ENCODE measurements at places on chromosomes 5 and 9. TPM values are rescaled to one million over a fixed set of nuclear protein-coding genes. Genes with fewer than 3 reads are reported as not detected.

The SMU1 gene
- 19.1 TPM for total RNA-seq

DNA sequence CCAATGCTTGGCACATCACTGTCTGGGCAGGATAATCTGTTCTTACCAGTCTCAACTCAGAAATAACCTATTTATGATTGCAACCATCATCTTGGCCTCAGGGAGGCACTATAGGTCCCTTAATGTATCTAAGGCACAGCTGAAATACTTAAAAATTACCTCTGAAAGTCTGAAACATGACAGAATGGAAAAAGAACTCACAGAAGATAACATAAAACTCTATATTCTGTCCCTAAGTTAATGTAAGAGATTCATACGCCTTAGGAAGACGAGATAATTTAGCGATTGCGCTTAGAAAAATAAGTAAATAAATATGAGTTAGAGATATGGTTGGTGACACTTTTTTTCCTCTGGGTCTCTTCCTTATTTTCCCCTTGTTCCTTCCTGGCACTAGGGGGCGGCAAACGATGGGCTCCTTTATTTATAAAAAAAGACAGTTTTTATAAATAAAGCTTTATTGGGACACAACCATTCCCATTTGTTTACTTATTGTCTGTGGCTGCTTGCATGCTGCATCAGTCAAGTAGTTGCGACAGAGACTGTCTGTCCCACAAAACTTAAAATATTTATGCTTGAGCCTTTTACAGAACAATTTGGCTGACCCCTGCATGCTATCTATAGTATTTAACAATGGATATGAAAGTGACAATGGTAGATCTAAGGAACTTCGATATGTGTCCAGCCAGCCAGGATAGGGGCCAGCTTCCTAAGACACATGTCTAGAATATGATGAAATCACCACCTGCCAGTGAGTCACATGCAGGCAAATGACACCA lies 79.6 kb downstream of the PDE4D start:
- DNase-seq = no peak
- H3K4me1 ChIP-seq = no peaks in the 10 kb centered on the region
- H3K4me3 ChIP-seq = no peak overlapping the region
- no peaks in the 10 kb centered on the region for H3K27me3 ChIP-seq
- H3K27ac ChIP-seq = no peak overlapping the region

The PCDHGB1 gene
- total RNA-seq = 1.9 TPM

DNA sequence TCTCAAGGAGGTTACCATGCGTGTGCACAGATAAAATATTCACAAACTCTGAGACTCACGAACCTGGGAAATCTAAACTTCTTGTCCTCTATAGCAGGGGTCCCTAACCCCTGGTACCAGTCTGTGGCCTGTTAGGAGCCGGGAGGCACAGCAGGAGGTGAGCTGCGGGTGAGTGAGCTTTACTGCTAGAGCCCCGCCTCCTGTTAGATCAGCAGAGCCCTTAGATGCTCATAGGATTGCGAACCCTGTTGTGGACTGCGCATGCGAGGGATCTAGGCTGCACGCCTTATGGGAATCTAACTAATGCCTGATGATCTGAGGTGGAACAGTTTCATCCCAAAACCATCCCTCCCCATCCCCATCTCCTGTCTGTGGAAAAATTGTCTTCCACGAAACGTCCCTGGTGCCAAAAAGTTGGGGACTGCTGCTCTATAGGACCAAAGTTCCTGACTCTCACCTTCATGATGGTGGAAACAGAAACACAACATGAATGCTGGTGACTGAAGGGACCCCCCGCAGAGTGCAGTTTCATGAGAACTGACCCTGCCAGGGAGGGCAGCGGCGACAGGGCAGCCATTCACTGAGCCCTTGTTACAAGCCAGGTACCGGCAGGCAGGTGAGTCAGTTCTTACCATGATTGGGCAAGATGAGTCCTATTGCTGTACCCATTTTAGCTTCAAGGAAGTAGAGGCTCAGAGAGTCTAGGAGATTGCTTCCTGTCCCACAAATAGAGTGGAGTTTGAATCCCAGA lies 181.9 kb downstream of the RGS3 start:
- peaks cover 9% of the 10 kb centered on the region for H3K4me1 ChIP-seq
- H3K27me3 ChIP-seq = no peaks in the 10 kb centered on the region
- H3K36me3 ChIP-seq = no peaks in the 10 kb centered on the region

DNA sequence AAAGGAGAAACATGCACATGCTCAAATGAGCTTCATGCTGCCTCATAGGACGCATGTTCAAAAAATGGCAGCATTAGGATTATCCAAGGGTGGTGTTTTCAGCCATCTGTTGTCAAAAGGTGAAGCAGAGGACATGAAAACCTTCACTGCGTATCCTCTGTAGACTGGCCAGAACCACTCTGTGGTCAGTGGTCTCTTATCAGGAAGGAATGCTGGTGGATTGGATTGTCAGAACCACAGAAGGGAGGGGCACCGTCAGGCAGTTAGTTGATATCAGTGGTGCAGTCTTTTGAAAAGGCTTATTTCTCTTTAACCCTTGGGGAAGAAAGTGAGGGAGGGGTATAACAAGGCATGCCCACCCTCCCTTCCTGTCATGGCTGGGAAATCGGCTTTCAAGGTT lies 100.1 kb downstream of the FBXL7 start:
- H3K27ac ChIP-seq = no peak overlapping the region
- H3K36me3 ChIP-seq = no peaks in the 10 kb centered on the region
- no peaks in the 10 kb centered on the region for H3K27me3 ChIP-seq

- H3K36me3 ChIP-seq = no peaks in the 10 kb centered on the region
- H3K4me1 ChIP-seq = peaks cover 23% of the 10 kb centered on the region
- H3K27ac ChIP-seq = no peak overlapping the region
- no peak for DNase-seq
- H3K27me3 ChIP-seq = no peaks in the 10 kb centered on the region
- H3K4me3 ChIP-seq = no peak overlapping the region
These were observed 13.2 kb downstream of the IRX2 start for GRCh38 chr5:2738156-2738699.

- H3K27me3 ChIP-seq = no peaks in the 10 kb centered on the region
- H3K27ac ChIP-seq = peak overlapping the region; percentile 13
- H3K4me1 ChIP-seq = peaks cover 28% of the 10 kb centered on the region
- H3K36me3 ChIP-seq = no peaks in the 10 kb centered on the region
- H3K4me3 ChIP-seq = peak overlapping the region; percentile 56
- DNase-seq = peak; percentile 66
These were observed 2.8 kb upstream of the MYORG start for GRCh38 chr9:34379334-34380033.

DNA sequence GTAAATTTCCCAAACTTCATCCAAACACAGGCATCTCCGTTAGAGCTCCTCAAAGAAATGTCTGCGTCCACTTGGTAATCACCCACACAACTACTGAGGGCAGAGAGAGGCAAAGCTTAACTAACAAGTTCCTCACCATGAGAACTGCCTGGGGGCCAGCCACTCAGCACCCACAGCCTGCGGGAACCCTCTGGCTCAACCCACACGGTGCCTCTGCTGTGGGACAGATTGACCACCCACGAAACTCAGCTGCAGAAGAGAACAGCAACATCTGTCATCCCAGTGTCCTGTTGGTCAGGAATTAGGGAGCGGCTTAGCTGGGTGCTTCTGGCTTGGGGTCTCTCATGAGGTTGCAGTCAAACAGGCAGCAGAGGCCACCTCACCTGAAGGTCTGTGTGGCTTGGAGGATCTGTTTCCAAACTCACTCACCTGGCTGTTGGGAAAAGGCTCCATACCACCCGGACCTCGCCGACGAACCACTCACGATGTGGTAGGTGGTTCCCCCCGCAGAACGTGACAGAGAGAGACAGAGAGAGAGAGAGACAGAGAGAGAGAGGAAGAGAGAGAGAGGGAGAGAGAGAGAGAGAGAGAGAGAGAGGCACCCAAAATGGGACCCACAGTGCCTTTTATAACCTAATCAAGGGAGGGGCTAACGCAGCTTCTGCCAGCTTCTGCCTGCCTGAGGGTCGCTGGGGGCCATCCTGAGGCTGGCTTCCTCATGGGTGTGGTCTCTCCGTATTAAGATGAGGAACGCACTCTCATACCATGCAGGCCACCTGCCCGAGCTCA lies 103.5 kb downstream of the OLFM1 start:
- H3K4me3 ChIP-seq = no peak overlapping the region
- DNase-seq = no peak
- H3K27me3 ChIP-seq = peaks cover 94% of the 10 kb centered on the region
- no peaks in the 10 kb centered on the region for H3K4me1 ChIP-seq

DNA sequence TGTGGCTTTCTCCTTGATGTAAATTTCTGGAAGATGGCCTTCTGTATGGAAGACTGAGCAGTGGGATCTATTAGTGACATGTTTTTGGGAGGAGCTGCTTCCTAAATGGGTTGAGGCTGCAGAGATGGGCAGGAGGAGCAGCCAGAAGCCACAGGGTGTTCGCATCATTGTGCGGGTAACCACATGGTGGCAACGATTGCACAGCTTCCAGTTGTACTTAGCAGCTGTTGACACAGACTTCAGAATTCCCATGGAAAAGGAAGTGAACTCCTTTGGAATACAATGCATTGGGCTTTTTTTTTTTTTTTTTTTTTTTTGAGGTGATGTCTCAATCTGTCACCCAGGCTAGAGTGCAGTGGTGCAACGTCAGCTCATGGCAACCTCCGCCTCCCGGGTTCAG lies 297.3 kb downstream of the NR3C1 start:
- no peak for DNase-seq
- no peak overlapping the region for H3K4me3 ChIP-seq
- no peaks in the 10 kb centered on the region for H3K27me3 ChIP-seq
- H3K36me3 ChIP-seq = no peaks in the 10 kb centered on the region

DNA sequence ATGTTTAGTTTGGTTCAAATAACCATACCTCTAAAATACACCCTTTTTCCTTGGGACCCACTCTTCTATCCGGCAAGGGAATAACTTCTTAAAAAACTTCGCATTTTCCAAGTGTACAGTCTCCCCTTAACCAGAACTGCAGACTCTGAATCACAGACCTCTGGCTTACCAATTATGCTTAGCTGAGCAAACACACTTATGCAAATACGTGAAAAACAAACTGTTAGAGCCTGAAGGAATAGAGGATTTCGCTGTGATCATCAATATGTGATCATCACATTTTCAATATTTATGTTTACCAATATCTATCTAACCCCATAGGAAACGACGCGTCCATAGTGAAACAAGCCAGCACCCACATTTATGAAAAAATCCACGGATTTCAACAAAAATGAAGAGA lies 1.3 kb downstream of the LPAR1 start:
- no peaks in the 10 kb centered on the region for H3K36me3 ChIP-seq
- H3K4me3 ChIP-seq = peak overlapping the region; percentile 68
- peaks cover 11% of the 10 kb centered on the region for H3K4me1 ChIP-seq
- H3K27me3 ChIP-seq = no peaks in the 10 kb centered on the region
- DNase-seq = no peak

DNA sequence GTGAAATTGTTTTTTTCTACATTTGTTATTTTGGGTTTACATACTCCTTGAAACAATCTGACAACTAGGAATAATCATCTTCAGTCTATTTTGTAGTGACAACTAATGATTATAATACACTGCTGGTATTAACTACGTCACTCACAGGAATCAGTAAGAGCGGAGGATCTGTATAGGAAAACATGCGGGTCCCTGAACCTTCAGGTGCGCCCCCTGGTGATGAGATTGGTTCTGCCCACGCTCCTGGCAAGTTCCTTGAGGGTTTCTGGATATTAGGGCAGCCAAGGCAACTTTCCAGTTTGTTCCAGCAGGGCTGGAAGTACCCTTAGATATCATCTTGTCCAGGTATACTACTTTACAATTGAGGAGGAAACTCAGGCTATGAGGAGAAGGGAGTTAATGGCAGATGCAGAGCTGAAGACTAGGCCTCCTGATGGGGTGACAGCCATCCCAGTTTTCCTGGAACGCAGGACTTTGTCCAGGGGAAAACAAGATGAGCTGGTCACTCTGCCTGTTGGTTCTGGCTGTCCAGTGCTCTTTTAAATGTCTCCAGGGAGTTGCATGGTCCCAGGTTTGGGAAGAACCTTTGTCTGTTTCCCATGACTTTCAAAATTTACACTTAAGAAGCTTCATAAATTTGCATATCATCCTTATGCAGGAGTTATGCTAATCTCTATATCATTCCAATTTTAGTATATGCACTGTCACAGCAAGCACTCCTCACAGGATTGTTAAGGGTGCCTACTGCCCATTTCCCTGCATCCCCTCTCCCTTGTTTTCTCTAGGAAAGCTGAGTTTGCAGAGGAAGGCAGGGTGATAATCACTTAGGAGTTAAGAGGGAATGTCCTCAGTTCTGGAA lies 14.9 kb upstream of the WNT8A start:
- no peak overlapping the region for H3K4me3 ChIP-seq
- no peak for DNase-seq
- H3K27me3 ChIP-seq = no peaks in the 10 kb centered on the region
- H3K4me1 ChIP-seq = no peaks in the 10 kb centered on the region
- no peaks in the 10 kb centered on the region for H3K36me3 ChIP-seq

GRCh38 chr9:20623021-20623747 lies 885 bp upstream of the MLLT3 start:
- H3K36me3 ChIP-seq = no peaks in the 10 kb centered on the region
- H3K4me1 ChIP-seq = peaks cover 11% of the 10 kb centered on the region
- H3K27me3 ChIP-seq = no peaks in the 10 kb centered on the region
- no peak for DNase-seq
- H3K27ac ChIP-seq = peak overlapping the region; percentile 93

DNA sequence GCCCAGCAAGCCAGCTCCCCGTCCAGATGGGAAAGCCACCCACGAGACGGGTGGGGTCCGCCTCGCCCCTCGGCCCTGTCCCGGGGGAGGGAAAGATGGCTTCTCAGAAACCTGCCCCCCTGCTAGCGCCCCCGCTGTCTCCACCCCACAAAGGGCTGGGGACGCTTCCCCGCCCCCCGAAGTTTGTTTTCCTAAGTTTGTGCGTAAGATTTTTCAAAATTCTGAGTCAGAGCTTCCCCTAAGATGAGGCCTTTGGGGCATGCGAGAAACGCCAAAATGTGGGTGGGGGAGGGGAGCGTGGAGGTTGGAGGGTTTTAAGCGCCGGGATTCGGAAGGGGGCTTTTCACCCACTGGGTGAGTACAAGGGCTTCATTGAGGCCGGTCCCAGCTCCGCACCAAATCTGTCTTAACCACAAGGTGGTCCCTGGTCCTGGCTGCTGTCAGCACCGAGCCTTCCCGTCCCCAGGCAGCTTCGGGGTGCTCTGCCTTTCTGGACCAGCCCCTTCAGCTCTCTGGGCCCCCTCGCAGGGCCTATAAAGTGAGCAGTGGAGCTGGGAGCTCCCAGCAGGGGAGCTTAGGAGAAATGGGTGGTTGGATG lies 32.3 kb downstream of the PRRX2 start:
- H3K27me3 ChIP-seq = no peaks in the 10 kb centered on the region
- H3K27ac ChIP-seq = peak overlapping the region; percentile 91
- no peak for DNase-seq
- peak overlapping the region; percentile 31 for H3K4me3 ChIP-seq
- H3K36me3 ChIP-seq = no peaks in the 10 kb centered on the region

- no peak overlapping the region for H3K27ac ChIP-seq
- no peaks in the 10 kb centered on the region for H3K4me1 ChIP-seq
- no peaks in the 10 kb centered on the region for H3K36me3 ChIP-seq
- H3K27me3 ChIP-seq = no peaks in the 10 kb centered on the region
- DNase-seq = no peak
These were observed 17.0 kb upstream of the RPS23 start for GRCh38 chr5:82295144-82295543.

- H3K27me3 ChIP-seq = no peaks in the 10 kb centered on the region
- no peak overlapping the region for H3K4me3 ChIP-seq
- H3K27ac ChIP-seq = no peak overlapping the region
- no peaks in the 10 kb centered on the region for H3K36me3 ChIP-seq
These were observed 326.5 kb downstream of the NTRK2 start for GRCh38 chr9:84996029-84996428.

All from esophagus squamous epithelium (tissue), 5 donors.